ENCODE measurements at places on chromosomes 1 and 21.

DNA sequence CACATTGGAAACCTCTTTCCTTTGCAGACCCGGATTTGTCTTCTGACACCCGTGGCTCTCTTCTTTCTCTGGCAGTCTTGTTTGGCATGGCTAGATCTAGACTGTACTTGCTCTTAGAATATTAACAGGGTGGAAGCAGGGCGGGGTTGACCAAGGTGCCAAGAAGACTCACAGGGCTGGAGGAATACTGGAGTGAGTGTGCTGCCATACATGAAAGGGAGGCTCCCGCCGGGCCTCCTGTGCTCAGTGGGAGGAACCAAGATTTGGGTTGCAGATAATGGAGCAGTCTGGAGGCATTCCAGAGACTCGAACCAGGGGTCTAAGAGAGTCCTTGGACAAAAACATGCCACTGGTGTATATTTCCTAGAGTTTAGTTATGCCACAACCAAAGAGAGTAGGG lies 27.6 kb upstream of the SNX27 start:
- DNase-seq = no peak

- DNase-seq = no peak
Measured at GRCh38 chr1:117564227-117565075, 41.4 kb upstream of the TENT5C start.

DNA sequence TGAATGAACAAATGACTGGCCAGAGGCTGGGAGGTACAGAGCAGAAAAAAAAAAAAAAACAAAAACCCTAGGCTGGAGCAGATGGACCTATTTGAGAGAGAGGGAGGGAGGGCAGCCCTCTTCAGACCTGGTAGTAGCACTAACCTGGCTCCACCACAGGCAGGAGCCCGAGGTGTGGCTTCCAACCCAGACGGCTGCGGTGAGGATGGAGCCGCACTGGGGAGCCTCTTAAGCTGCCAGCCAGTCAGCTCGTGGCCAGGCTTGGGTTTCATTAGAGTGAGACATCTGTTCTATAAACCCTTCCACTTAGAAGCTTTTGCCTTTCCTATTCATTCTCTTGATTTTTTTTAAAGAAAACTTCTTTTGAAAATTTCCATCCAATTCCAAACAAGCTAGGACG lies 16.8 kb downstream of the LGR6 start:
- DNase-seq = no peak

DNA sequence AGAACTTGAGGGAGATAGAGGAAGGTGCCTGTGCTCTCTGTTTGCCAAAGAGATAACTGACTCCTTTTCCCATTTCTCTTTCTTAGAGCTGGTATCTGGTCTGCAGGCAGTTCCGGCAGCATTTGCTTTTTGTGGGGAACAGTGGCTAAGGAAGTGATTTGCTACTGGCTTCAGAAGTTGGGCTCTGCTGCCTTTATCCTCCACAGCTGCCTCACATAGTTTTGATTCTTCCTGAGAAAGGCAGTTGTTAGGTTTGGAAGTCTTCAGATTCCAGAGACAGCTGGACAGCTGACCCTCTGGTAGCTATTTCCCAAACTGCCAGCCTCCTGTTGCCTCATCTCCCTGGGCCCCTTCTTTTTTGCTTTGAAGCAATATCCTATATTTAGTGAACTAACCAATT lies 62.6 kb upstream of the MACF1 start:
- no peak for DNase-seq

- no peak for DNase-seq
Measured at GRCh38 chr1:173295995-173296394, 88.9 kb upstream of the TNFSF4 start.

- no peak for DNase-seq
Measured at GRCh38 chr21:37064841-37065240, 8.0 kb downstream of the PIGP start.

- DNase-seq = no peak
Measured at GRCh38 chr1:109299558-109300343, 7.1 kb downstream of the MYBPHL start.

GRCh38 chr1:82565546-82565945 lies 764.8 kb downstream of the ADGRL2 start:
- DNase-seq = no peak

- no peak for DNase-seq
Measured at GRCh38 chr1:170807432-170807831, 127.9 kb upstream of the MROH9 start.

GRCh38 chr1:39044762-39045161 lies 18.6 kb downstream of the NDUFS5 start:
- no peak for DNase-seq

DNA sequence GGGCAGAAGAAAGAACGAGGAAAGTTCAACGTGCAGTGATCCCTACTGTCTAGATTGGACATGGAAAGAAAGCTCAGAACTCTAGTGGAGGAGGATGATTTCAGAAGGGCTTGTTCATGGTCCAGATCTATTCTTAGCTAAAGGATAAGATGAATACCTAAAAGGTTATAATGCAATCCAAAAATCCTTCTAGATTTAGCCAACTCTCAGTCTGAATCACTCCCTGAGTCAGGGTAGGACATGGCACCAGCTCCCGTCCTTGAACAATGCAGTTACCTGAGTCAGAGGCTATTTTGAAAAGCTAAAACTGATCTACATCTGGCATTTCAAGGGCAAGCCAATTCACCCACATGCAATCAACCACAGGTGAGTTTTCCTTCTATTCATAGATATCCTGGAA lies 38.8 kb upstream of the HIVEP3 start:
- no peak for DNase-seq

DNA sequence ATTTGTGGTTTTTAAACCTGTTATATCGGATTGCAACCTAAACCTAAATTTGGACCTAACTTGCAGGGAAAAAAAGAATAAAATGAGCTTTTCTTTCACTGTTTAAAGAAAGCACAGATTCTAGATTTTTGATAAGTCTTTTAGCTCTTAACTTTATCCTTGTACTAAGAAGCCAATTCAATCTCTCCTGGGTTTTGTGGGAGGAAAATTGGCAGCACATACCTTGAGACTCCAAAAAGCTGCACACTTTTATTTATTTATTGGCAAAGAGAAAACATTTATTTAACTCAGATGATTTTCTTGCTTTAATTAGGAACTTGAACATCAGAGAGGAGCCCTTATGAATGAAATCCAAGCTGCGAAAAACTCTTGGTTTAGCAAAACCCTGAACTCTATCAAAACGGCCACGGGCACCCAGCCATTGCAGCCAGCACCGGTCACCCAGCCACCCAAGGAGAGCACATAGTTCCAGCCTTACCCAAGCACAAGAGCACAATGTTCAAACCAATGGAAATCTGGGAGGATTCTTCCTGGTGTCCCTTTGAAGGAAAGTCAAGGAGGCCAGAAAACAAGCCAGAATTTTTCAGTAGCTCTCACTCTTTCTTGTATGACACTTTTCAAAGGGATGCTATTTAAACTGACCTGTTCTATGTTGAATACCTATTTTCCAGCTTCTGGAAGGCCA lies 10.1 kb upstream of the CACYBP start:
- no peak for DNase-seq

DNA sequence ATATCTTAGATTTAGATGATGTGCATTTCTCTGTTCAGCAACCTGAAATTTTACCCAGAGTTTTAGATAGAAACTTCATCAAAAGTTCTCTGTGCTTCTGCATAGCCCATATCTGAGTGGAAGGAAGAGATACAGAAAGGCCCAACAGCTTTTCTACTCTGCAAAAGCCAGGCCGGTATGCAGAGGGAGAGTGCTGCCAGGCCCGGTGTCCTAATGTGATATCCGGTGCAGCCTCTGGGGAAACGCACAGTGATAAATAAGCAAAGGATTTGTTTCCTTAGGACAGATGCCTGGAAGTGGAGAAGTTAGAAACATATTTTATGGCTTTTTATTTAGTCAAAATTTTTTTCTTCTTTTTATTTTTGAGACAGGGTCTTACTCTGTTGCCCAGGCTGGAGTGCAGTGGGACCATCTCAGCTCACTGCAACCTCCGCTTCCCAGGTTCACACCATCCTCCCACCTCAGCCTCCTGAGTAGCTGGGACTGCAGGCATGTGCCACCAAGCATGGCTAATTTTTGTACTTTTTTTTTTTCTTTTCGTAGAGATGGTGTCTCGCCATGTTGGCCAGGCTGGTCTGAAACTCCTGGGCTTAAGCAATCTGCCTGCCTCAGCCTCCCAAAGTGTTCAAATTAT lies 145.8 kb downstream of the PATJ start:
- DNase-seq = no peak

Data from CD4-positive, alpha-beta memory T cell (primary cell).